ENCODE measurements at places on chromosomes 7 and 10. TPM values are rescaled to one million over a fixed set of nuclear protein-coding genes. Genes with fewer than 3 reads are reported as not detected.

The CEP41 gene
- total RNA-seq = 22.3 TPM

The SFMBT2 gene
- total RNA-seq = 7.7 TPM

DNA sequence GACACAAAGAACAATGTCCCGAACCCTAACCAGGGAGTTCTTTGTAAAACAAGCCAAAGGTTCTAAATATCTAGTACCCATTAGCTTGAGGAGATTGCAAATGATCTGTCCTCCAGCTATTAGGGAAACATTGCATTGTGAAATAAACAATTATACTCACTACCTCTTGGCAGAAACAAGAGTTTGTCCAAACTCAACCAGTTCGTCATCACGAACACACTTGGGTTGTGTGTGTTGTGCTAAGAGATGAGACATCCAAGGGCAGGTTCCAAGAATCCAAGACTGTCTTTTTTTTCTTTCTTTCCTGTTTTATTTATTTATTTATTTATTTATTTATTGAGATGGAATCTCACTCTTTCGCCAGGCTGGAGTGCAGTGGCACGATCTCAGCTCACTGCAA lies 793.1 kb upstream of the AUTS2 start:
- DNase-seq = no peak

GRCh38 chr7:17371671-17372524 lies 73.4 kb downstream of the AHR start:
- DNase-seq = no peak

DNA sequence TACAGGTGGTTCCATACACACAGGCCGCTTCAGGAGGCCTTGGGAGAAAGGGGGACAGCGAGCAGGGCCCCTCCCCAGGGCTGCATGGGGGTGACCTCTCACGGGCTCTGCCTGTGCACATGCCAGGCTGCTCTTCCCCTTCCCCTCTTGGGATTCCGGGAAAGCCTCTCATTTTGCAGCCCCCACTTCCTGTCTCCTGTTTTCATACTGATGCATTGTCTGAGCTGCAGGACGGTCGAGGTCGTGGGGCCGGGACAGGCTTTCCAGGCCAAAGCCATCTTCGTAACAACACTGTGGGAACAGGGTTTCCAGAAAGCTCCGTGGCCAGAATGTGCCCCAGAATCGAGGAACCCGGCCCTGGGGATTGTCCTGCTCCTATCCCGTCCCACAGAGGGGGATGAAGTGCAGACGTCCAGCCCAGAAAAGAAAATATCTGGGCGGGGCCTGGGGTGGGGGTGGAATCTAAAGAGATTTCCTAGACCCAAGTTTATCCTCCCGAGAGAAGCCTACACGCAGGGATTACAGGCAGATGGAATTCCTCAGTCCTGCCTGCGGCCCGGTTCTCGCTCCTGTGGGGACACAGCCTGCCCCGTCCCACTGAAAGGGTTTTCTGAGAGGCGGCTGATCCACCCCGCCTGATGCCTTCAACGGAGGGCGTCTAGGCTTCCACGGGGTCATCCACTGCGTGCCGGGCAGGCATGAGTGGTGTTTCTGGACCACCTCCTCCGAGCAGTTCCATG lies 29.5 kb upstream of the DNAAF5 start:
- DNase-seq = no peak

- DNase-seq = no peak
Measured at GRCh38 chr7:27459731-27460053, 203.0 kb downstream of the HIBADH start.

DNA sequence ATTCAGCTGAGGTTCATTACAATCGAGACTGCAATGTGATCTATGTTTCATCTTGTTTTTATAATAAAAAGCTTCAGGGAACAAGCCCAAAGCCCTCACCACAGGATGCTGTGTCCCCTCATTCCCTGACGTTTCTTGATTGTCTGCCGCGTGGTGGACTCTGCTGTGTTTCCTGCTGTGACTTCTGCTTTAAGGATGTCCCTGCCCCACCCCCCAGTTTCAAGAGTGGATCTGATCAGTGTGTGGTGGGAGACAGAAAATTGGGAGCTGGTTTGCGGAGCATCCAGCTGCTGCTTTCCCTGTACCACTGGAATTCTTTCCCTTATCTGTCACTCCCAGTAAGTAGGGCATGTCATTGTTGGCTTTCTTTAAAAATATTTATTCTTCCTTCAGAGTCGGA lies 86.2 kb downstream of the CREM start:
- no peak for DNase-seq

- DNase-seq = no peak
Measured at GRCh38 chr7:1321411-1322239, 89.0 kb downstream of the UNCX start.

GRCh38 chr7:149036676-149037075 lies 8.4 kb upstream of the PDIA4 start:
- DNase-seq = no peak
